ENCODE measurements at places on chromosomes 12 and 14. TPM values are rescaled to one million over a fixed set of nuclear protein-coding genes. Genes with fewer than 3 reads are reported as not detected.

Gene CCDC38
- total RNA-seq = not detected

Gene ESPL1
- total RNA-seq = 1.2 TPM

Gene TAS2R20
- total RNA-seq = 1.9 TPM

Gene NTS
- total RNA-seq = not detected

Gene TSPAN11
- total RNA-seq = 1.1 TPM

Gene HCAR2
- not detected for total RNA-seq

All from smooth muscle cell of the coronary artery (primary cell).